ENCODE measurements at places on chromosomes 4 and X.

GRCh38 chrX:47218920-47219815, 687 bp downstream of the CDK16 start:
- DNase-seq = no peak

DNA sequence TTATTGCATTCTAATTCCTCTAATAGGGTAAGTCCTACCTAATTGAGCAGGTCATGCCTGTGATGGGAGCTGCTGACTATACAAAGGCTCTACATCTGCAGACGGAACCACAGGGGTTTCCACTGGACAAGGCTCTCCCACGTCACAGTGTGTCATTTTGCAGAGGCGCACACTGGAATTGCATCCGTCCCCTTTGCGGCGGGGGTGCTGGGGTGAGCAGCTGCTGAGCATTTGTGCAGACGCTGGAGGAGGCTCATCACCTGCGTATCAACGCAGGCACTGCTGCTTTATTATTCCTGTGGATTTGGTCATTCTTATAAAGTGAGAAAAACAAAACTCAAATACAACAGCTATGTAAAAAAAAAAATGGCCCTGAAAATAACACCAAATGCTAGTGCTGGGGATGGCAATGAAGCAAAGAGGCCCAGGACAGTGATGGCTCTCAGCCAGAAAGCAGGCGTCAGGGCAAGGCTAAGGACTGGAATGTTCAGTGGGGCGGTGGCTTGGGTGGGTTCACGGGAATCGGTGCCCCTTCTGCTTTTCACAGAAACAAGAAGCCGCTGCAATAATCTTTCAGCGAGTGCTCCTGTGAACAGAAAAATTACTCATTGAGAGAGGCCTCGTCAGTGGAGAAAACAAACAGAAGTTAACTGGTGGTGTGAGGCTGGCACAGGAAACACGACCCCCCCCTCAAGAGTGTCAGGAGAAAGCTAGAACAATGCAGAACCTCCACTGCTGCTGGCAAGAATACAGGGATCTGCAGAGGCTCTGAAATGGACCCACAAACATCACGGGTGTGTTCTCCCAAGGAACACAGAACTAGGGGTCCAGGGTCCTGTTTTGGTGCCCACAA, 67.8 kb downstream of the GATB start:
- no peak for DNase-seq

DNA sequence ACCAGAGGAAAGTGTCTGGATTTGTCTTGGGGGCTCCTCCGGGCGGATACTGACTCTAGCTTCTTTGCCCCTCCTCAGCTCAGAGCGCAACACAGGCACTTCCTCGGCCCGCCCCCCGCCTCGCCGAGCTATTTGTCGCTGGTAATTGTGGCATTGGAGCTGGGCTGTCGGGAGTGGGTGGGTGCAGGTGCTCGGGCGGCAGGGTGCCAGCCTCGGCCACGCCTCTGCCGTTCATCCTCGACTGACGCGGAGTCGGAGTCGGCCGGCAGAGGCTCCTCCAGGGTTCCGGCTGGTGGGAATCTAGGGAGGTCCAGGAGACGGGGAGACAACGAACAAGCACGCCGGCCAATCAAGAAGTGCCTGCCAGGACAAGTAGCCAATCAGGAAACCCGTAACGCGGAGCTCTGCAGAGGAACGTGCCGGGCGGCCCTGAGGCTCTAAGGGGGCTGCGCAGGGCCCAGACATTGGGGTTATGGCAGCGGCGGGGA, 3.9 kb upstream of the SYN1 start:
- DNase-seq = peak; percentile 32

DNA sequence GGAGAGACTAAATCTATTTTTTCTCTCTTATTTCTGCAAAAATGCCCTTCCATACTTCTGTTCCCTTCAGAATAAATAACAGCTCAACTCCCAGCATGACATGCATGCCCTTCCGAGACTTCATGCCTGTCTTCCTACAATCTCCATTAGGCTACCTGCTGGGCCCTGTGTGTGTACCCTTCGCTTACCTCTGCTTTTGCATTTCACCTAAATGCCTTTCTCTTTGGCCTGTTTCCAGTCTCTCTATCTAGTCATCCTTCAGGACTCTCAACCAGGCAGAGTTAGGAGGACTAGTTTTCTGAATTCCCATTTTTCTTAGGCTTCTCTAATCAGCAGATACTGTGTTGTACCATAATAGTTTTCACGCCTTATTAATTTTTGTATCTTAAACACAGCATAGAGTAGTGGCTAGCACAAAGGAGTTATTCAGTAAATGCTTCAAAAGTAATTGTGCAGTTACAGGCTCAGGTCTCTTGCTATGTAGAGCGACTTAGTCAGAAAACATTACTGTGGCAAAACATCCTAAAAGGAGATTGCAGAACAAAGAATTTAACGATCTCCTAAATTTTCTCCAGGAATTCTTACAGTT, 20.5 kb downstream of the SEPTIN11 start:
- DNase-seq = no peak

GRCh38 chrX:9396930-9397329, 67.9 kb upstream of the TBL1X start:
- no peak for DNase-seq

DNA sequence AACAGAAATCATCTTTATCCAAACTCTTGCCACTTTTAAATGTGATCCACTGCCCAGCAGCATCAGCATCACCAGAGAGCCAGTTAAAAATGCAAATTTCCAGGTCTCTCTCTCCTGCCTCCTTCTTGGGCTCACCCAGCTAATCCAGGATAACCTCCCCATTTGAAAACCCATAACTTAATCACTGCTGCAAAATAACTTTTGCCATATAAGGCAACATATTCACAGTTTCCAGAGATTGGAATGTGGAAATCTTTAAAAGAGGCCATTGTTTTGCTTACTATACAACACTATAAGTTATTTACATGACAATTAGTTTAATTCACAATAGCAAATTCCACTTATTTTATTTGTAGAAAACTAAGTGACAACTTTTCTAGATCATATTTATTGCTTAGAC, 4.8 kb upstream of the EXOSC9 start:
- no peak for DNase-seq

- peak; percentile 84 for DNase-seq
These were observed 32.3 kb downstream of the GAB3 start for GRCh38 chrX:154718616-154719015.
